ENCODE measurements at places on chromosomes 12 and 14.

DNA sequence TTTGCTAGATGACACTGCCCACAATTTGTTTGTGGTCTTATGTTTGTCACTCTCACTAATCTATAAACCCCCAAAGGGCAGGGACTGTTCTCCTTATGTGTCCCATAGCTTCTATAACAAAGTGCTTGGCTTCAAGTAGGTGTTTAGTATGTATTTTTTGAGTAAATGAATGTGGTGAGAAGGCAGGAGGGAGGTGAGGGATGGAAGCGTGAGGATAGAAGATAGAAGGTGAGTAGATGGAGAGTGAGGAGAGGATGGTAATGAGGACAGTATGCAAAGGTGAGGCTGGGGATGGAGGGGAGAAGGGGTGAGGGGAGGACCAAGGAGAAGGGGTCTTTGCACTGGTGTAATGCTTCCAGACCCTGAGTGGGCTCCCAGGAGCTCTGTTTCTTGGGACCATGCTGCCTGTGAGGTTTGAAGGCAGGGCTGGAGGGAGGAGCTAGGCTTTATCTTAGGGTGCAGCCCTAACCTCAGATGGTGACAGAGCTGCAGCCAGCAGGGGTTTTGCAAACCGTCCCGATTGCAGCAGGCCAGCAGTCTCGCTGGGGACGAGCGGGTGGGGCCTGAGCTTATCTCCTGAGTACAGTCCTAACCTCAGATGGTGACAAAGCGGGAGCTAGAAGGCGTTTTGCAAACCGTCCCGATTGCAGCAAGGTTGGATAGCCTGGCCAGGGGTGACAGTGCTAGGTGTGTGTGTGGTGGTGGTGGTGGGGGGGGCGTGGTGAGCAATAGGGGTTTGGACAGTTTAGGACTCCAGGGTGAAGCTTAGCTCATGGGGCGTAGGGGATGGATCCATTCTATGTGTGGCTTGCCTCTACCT lies 6.5 kb downstream of the CEBPE start:
- DNase-seq, result no peak

- no peak for DNase-seq
Observed at GRCh38 chr12:17334784-17335183, 728.8 kb upstream of the LMO3 start.

GRCh38 chr12:109847142-109847735 lies 14.0 kb upstream of the TRPV4 start:
- DNase-seq, result no peak

DNA sequence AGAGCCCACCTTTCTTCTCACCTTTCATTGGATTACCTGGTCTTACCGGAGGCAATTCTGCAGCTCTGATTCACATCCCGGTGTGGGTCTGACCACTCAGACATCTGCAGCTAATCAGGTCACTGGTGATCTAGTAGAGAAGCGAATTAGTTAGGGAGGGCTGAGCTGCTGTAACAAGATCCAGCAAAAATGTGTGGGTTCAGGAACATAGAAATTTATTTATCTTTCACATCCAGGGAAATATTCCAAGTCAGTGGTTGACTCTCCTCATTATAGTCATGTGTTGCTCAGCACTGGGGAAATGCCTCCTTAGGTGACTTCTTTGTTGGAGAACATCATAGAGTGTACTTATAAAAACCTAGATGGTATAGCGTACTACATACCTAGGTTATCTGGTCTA lies 218.7 kb upstream of the PELI2 start:
- DNase-seq, result no peak

DNA sequence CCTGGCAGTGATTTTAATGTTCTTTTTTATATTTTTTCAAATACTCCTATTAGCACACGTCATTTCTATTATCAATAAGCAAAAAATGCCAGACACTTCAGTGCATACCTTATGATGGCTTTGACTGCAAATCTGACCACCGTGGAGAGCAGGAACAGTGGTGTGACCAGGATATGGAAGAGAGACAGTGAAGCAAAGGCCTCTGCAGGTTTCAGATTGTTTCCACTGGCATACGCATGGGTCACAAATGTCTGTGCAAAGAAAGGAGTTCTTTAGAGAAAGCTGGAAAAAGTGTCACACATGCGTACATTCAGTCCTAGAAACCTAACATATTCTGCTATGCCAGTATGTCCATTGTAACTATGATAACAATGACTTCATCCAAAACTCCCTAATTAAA lies 47.3 kb downstream of the ABCC9 start:
- no peak for DNase-seq

DNA sequence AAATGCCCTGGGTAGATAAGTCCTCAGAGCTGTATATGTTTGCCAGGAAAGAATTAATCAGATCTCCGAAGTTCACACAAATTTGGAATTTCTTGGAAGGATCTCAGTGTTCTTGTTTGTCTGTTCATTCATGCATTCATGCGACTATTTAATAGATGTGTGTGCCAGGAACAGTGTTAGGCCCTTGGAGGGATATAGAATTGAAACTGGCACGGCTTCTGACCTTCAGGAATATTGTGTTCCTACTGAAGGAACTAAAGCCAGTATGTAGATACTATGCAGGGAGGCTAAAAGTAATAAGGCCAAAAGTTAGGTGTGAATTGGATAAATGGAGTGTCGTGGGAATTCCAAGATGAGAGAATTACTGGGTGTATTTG lies 166.0 kb upstream of the NOS1 start:
- DNase-seq, result no peak

DNA sequence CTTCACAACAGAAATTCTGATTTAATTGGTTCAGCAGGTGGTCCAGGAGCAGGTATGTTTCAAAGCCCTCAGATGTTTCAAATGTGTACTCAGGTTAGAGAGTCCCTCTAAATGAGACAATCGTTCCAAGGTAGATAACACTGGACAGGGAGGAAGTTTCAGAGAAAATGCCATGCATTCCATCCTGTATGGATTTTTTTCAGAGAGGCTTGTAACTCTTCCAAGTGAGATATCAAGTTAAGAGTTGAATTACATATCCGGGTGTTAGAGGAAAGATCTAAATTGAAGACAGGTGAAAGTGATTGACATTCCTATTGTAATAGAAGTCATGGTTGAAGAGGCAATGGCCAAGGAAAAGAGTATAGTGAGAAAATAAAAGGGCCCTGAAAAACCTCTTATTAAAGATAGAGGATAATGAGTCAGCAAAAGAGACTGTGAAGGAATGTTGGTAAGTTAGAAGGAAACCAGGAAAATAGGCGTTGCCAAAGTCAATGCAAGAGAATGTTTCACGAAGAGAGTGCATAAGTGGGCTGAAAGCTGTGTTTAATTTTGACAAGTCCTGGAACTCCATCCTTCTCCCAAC lies 105.8 kb downstream of the BMP4 start:
- DNase-seq, result no peak

Measured in stimulated activated CD8-positive, alpha-beta memory T cell treated with anti-CD3 and anti-CD28 coated beads, Interleukin-15, amount 100 ng/mL, for 4 hours (primary cell).